Heart right ventricle (tissue), 16 donors: ENCODE measurements at places on chromosomes 11 and 22. TPM values are rescaled to one million over a fixed set of nuclear protein-coding genes. Genes with fewer than 3 reads are reported as not detected.

Gene TAF6L
- 8.2 TPM for total RNA-seq

Gene MUC6
- total RNA-seq, result not detected

Gene KLHL22
- total RNA-seq, result 16.8 TPM

Gene ART1
- 2.8 TPM for total RNA-seq

GRCh38 chr22:22892096-22893052 lies 4.8 kb downstream of the IGLL5 start:
- no peak for DNase-seq

DNA sequence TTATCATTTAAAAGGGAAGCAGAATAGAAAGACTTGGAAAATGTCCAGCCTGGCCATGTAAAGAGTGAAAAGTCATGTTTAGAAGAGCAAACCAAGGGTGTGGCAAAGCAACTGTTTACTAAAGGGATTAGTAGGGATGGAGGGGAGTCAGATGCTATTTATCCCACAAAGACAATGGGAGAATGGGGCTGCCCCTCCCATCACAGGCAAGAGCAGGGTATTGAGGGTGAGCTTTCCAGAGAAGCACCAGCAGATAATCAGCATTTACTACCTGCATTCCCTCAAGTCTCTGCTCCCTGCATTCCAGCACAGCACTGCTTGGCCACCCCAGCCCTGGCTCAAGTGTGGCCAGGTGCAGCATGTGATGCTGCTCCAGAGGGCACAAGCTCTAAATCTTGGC lies 18.5 kb upstream of the QSER1 start:
- DNase-seq, result no peak

DNA sequence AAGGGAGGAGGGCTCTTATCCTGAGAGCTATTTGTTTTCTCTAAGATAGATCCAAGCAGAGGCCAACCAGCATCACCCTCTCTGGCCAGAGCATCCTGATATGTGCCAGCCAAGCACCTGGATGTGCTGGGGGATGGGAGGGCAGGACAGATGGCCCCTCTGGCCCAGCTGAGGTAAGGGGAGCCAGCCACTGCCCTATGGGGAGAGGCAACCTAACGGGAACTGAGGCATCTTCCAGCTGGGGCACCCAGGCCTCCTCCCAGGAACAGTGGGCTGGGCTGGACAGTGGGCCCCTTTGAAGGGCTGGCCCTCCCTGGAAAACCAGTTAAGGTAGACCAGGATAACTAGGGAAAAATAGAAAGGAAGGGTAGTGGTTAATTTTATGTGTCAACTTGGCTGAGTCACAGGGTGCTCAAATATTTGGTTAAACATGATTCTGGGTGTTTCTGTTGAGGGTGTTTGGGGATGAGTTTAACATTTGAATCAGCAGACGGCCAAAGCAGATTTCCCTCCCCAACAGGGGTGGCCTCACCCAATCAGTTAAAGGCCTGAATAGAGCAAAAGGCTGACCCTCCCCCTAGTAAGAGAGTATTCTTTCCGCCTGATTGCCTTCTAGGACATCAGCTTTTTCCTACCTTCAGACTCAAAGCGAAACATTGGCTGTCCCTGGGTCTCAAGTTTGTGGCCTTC lies 595.1 kb downstream of the BUD13 start:
- no peak for DNase-seq

GRCh38 chr22:24845041-24845898 lies 39.3 kb downstream of the SGSM1 start:
- DNase-seq, result no peak

DNA sequence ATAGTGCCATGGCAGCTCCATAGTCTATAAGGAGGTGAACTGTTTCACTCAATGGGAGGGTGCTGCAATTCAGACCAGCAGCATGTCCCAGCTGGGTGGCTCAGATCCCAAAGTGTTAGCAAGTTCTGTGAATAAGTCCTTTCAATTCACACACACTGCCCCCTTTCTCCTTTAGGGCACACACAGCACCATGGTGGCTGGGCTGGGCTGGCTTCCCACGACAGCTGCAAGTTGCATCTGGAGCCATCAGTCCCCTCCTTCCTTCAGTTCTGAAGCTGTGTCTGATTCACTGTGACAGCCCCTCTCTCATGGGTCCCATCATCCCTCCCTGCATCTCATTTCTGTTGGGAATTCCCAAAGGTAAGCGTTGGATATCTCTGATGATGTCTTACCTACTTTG lies 324.1 kb upstream of the NCAM1 start:
- no peak for DNase-seq

GRCh38 chr22:17612057-17612456 lies 16.5 kb downstream of the ATP6V1E1 start:
- DNase-seq, result no peak

GRCh38 chr11:75474240-75474639 lies 41.2 kb upstream of the KLHL35 start:
- no peak for DNase-seq

GRCh38 chr11:64743591-64744543 lies at the start of gene RASGRP2:
Gene RASGRP2, minus strand, starts transcription at chr11:64744142. Its CDS starts 1,276 bp downstream, at chr11:64742866.
- DNase-seq, result peak; percentile 92

GRCh38 chr22:24699876-24700275 lies 74.6 kb downstream of the PIWIL3 start:
- no peak for DNase-seq

- DNase-seq, result no peak
Measured at GRCh38 chr11:110433393-110434333, 3.9 kb downstream of the FDX1 start.

DNA sequence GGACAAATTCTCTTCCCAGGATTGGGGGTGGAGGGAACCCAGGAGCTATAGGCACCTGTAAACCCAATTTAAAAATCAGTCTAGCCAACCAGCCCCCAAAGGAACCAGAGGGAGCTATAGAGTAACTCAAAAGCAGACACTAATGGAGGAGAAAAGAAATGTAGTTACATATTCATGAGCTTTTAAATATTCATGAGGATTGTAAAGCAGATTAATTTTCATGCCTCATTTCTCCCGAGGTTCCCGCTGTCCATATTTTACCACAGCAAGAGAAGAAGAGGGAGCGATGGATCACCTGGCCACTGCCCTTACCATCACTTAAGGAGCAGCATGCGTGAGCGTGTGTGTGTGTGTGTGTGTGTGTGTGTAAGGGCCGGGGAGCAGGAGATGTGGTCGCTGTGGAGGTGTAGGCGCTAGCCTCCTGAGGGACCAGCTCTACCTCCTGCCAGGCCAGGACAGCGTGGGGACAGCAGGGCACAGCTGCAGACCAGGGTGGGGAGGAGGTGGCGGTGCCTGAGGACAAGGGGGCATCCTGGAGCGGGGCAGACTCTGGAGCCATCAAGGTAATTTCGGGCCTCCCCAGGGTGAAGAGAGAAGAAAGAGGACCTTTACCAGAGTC lies 100.7 kb upstream of the THY1 start:
- no peak for DNase-seq

DNA sequence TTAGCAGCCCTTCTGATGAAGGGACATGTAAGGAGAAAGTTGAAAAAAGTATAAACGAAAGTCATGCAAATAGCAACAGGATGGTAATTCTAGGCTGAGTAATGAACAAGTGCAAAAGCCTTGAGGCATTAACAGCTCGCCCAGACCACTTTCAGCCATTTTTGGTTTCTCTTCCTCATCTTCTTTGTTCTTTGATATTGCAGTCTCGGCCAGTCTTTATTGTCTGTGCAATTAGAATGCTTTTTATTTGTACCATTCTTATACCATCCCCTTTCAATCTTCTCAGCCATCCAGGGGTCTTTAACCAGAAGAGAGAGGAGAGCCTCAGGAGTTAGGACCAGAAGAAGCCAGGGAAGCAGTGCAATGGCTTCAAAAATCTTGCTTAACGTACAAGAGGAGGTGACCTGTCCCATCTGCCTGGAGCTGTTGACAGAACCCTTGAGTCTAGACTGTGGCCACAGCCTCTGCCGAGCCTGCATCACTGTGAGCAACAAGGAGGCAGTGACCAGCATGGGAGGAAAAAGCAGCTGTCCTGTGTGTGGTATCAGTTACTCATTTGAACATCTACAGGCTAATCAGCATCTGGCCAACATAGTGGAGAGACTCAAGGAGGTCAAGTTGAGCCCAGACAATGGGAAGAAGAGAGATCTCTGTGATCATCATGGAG lies 7.3 kb downstream of the TRIM34 start:
- DNase-seq, result no peak

GRCh38 chr11:131408025-131408640 lies 37.7 kb downstream of the NTM start:
- peak; percentile 24 for DNase-seq
